ENCODE measurements at places on chromosomes 7 and 10. TPM values are rescaled to one million over a fixed set of nuclear protein-coding genes. Genes with fewer than 3 reads are reported as not detected.

HOXA7 gene
- total RNA-seq = 1.7 TPM

FKBP6 gene
- total RNA-seq = not detected

DNA sequence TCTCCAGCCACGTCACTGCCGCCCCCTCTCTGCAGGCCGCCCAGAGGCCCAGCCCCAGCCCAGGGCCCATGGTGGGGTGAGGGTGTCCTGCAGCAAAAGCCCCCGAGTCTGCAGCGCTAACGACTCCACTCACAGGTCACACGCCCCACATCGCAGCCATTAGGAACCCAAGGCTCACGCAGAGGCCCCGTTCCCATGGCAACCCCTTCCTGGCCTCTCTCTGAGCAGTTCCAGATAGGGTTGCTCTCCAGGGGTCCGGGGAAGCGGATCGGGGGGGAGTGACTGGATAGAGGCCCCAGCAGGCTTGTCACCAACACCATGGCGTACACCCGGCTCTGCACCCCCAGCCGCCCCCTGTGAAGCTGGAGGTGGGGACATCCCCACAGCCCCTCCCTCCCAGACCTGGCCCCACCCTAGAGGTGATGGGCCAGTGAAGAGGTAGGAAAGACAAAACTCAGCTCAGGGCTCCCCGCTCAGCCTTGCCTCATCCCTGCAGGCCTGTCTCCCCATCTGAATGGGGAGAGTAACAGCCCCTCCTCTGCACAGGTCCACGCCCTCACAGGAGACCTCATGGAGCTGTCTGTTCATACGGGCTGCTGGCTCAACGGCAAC lies 41.2 kb downstream of the TNRC18 start:
- no peak for DNase-seq

ZNF488 gene
- 0.07 TPM for total RNA-seq

GRCh38 chr7:107580716-107581383 lies 804 bp downstream of the BCAP29 start:
- DNase-seq = no peak

DNA sequence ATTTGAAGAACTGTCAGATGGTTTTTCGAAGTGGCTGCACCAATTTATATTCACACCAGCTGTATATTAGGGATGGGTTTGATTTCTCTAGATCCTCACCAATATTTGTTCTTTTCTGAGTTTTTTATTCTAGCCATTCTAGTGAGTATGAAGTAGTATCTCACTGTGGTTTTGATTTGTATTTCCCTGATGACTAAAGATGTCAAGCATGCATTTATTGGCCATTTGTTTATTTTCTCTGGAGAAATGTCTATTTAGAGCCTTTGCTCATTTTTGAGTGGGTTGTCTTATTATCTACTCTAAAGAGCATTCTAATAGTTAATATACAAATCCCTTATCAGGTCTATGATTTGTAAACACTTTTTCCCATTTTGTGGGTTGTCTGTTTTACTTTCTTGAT lies 123.9 kb downstream of the PCLO start:
- DNase-seq = no peak

DNA sequence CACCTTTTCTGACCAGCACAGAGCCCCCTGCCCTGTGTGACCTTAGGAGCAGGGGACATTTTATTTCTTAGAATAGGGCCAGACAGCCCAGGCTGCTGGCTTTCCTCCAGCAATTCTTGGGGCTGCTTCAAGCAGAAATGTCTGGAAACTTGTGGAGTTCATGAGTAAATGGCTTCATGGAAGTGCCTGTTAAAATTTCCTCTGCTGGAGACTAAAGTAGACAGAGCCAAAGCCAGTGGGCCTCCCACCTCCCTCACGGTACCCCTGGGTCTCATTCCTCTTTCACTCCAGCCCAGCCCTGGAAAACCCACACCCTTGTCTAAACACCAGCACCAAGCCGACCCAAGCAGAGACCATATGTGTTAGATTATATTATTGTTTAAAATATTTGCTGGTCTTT lies 505.5 kb upstream of the ZMIZ1 start:
- no peak for DNase-seq

CYP2C18 gene
- total RNA-seq = not detected

ADAM22 gene
- not detected for total RNA-seq

DNA sequence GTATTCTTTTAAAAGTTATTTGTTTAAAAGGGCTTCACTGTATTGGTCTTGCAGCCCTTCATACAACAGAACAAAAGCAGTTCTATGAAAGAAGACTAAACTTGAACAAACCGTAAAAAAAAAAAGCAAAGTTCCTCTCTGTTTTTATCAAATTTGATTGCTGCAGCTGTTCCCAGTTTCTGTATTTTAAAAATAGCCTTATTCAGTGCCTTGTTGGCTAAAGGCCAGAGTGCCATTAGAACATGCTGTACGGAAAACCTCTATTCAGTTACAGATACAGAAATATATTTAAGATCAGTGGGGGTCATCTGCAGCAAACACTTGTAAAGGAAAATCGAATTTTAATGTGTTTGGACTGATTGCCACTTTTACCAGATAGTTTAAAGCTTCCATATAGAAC lies 207.8 kb upstream of the ETV1 start:
- DNase-seq = no peak

GRCh38 chr10:15385552-15386455 lies 14.7 kb upstream of the FAM171A1 start:
- no peak for DNase-seq

GRCh38 chr7:105094966-105095365 lies 81.0 kb downstream of the KMT2E start:
- DNase-seq = no peak

CYP26C1 gene
- not detected for total RNA-seq

GRCh38 chr10:84693006-84693405 lies 364.6 kb downstream of the CCSER2 start:
- no peak for DNase-seq

ZPBP gene
- not detected for total RNA-seq

- DNase-seq = no peak
Measured at GRCh38 chr7:31982962-31983361, 87.2 kb downstream of the PDE1C start.

PTPN12 gene
- total RNA-seq = 11.5 TPM

- DNase-seq = no peak
Measured at GRCh38 chr7:81482600-81483186, 287.2 kb downstream of the HGF start.

TASOR2 gene
- total RNA-seq = 39.1 TPM

TUBB8 gene
- not detected for total RNA-seq

DNA sequence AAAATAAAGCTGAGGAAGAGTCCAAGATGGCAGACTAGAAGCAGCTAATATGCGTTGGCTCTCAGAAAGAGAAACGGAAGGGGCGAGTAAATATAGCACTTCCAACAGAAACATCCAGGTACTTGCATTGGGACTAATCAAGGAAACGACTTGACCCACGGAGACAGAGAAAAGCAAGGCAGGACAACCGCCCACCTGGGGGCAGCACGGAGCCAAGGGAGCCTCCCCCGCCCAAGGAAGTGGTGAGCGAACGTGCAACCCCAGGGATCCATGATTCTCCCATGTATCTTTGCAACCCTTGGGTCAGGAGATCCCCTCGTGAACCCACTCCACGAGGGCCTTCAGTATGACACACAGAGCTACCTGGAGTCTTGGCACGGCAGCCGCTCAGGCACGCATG lies 45.4 kb upstream of the GRM3 start:
- peak; percentile 2 for DNase-seq

- no peak for DNase-seq
Measured at GRCh38 chr10:18223898-18224297, 83.7 kb downstream of the CACNB2 start.

CTAGE8 gene
- 0.57 TPM for total RNA-seq

DNA sequence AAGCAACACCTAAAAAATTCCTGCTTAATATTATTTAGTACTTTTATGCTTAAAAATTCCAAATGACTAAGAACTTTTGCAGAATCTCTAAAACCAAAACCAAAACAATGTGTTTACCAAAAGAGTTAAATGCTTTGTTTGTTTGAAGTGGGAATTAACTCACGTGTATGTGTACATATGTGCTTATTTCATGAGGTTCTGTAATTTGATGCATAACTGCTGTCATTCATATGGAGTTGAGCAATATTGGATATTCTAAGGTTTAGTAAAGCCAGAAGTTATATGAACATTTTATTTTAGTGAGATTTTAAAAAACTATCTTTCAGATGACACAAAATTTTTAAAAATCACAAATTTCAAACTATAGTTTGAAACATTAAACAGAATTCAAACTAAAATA lies 157.1 kb downstream of the PIP4K2A start:
- DNase-seq = no peak

FRMD4A gene
- total RNA-seq = 8.8 TPM

- DNase-seq = no peak
Measured at GRCh38 chr10:75439811-75440210, 8.4 kb downstream of the LRMDA start.

DNA sequence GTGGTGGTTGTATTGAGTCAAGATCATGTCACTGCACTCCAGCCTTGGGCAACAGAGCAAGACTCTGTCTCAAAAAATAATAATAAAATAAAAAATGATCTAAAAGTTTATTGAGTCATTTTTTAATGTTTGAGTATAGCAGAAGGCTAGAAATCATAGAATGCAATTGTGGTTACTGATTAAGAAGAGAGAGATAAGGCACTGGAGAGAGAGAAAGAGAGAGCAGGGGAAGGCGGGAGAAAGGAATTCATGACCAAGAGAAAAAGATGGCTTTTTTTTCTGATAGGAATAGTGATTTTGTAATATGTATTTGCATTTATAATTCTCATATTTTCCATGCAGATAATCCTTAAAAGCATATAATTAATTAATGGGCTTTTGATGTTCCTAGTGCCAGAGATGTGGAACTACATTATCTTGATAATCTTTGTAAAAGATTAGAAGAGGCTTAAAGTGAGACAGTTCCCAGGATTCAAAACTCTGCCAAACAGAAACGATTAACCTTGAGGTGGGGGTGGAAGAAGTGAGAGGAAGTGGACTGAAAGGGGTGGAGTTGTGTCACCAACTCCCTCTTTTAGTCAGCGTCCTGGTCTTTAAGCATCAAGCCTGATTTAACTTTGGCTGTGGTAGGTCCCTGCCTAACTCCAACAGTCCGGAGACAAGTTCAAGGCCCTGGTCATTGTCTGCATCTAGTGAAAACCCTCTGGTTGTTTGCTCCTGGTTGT lies 76.2 kb downstream of the CHN2 start:
- DNase-seq = no peak

- no peak for DNase-seq
Measured at GRCh38 chr10:101588879-101589278, 758 bp downstream of the DPCD start.

DNA sequence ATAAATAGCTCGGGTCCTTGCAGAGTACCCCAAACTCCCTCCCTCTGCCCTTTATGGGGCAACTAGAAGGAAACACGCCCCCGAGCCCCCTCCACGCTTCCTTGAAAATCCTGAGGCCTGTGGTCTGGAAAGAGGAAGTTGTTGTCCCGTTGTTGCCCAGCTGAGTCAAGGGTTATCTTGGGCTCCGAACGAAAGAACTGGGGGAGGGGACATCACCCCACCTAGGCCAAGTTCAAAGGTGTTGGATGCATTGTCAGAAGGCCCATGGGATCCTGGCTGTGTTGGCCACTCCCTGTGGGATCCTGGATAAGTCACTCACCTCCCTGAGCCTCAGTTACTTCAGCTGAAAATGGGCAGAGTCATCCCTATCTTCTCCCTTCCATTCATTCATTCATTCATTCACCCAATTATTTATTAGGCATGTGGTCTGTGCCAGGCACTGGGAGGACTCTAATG lies at the start of gene CCL24:
TSS of gene CCL24 (minus strand) at position 26 of the 456 bp plus-strand sequence. CDS start 91 bp downstream, outside the sequence.
- no peak for DNase-seq

IFIT1B gene
- total RNA-seq = not detected

GRCh38 chr7:69685293-69685631 lies 87.0 kb downstream of the AUTS2 start:
- no peak for DNase-seq

ICA1 gene
- total RNA-seq = not detected

REPIN1 gene
- 43.6 TPM for total RNA-seq

ST8SIA6 gene
- total RNA-seq = not detected

GRCh38 chr10:45239642-45240041 lies 75.8 kb downstream of the OR13A1 start:
- DNase-seq = peak; percentile 32

GRCh38 chr7:20799566-20800366 lies 13.1 kb upstream of the SP8 start:
- DNase-seq = no peak

DNA sequence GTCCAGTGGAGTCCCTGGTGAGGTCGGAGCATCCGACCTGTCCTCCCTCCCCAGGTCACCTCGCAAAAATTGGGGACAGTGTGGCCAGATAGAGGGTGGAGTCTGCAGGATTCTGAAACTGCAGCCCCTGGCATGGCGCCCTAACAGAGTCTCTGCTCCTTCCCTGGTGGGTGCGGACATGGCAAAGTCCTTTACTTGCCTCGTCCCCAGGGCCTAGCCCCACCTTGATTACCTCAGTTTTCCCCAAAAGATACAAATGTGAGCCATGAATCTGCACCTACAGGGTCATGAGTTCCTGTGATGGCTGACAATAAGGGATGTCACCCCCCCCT lies 47.7 kb downstream of the NPVF start:
- DNase-seq = no peak

DNA sequence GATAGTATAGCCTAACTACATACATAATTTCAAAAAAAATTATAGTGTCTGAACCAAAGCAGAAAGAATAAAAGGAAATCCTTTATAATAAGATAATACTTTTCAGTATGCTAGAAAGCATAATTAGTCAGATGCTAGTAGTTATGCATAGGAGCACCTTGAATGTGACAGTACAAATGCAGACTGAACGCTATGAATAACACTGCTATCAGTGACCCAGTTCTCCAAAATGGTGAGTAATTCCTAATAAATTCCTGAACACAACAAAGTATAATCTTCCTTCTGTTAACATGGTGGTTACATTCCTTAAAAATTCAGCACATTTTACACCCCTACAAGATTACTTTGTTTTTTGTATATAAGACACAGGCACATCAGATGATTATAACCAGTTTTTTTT lies 1.2 kb upstream of the CHPF2 start:
- DNase-seq = no peak

GIMAP7 gene
- not detected for total RNA-seq

GRCh38 chr10:79070606-79071395 lies 2.0 kb downstream of the ZMIZ1 start:
- peak; percentile 97 for DNase-seq

DNA sequence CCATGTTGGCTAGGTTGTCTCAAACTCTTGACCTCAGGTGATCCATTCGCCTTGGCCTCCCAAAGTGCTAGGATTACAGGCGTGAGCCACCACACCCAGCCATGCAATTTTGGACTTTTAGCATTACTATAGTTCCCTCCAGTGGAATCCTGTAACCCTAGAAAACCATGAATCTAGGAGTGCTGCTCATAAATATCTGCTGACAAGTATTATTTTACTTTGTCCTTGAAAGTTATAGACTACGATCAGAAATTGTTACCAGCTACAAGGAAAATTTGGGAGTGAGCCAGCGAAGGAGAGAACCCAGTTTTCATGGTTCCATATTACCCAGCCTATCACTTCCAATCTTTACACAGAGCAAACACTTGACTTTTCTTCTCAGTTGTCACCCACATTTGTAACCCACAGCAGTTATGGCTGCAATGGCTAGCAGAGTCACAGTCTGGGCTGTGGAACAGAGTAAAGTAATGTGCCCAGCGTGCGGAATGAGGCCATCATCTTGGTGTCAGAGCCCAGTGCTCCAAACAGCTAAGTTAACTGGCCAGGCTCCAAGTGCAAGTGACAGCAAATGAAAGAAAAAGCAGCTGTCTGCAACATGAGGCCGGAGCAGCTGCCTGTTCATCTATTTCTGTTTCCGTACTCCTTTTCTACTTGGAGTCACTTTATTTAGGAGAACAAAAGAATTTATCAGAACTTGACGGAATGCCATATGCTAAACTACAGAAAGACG lies 29.9 kb downstream of the ZC3HC1 start:
- DNase-seq = no peak

GRCh38 chr10:79638318-79638717 lies 27.6 kb downstream of the SFTPA1 start:
- DNase-seq = no peak

NRAP gene
- not detected for total RNA-seq

MEOX2 gene
- not detected for total RNA-seq
